ENCODE measurements at places on chromosomes 4 and X.
A peak's percentile ranks its signal among the peaks of the same experiment; 100 is the strongest.

GRCh38 chrX:71252221-71252620 is 1.7 kb downstream of the ZMYM3 start:
- no peak for DNase-seq

- no peak for DNase-seq
Observed at GRCh38 chrX:13569479-13570260, at the start of gene EGFL6. EGFL6 (plus strand) TSS chrX:13569601; CDS start chrX:13569862, 261 bp downstream.

GRCh38 chr4:5050520-5051277 is 581 bp upstream of the STK32B start:
- DNase-seq = no peak

DNA sequence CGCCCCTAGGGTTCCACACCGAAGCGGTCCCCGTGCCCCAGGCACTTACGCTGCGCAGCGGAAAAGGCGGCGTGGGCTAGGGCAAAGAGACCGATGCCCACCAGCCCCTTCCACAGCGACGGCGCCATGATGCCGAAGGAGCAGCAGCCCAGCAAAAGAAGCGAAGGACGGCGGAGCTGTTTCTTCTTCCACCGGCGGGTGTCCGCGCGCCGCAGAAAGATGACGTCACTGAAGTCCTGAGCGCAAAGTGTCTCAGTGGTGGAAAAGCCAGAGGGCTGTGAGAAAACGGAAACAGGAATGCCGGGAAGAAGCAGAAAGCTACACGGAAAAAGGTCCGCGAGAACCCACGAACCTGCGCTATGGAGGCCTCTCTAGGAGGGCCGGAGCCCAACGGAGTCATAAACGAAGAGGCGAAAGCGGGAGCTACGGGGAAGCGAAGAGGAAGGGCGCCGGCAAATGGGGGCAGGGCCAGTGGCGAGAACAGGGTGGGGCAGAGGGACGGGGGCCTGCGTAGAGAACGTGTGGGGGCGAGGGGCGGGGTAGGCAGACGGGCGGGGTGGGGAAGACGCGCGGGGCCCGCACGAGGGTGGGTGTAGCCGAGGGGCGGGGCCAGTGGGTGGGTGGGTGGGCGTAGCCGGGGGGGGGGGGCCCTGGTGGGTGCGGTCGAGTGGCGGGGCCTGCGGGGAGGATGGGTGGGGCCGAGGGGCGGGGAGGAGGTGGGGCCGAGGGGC is at the start of gene MMGT1:
TSS of gene MMGT1 (minus strand) at position 441 of the 731 bp plus-strand sequence. CDS start at position 128, 313 bp downstream.
- peak; percentile 74 for DNase-seq

DNA sequence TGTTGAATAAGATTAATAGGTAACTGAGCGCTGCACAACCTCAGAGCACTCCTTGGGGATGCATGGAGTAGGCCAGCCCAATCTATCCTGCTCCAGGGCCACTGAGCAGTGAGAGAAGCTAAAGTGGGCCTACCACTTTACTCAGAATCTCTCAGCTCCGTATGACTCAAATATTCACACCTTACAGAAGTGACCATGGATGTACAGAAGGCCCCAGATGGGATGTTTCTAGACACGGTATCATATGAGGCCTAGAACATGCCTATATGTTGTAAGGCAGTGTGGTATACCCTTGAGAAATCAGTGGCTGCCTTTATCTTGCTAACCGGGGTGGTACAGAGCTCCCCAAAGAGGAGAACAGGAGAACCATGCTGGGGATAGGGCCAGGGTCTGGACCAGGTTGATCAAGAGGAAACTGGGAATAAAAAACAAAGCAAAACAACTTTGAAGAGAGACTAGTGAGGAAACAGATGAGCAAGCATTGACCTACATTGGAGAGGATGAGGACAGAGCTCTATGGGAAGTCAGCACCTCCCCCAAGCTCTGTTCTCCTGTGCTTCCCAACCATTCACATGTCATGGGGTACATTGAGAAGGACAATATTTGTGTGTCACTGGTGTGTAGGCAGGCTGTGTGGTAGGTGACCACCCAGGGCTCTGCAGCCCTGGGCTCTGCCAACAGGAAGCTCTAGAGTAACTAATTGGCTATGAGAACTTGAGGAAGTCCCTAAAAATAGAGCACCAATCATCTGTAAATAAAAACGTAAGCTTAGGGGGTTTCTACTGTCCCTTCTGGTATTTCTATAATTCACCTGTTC is 31.4 kb downstream of the HOPX start:
- DNase-seq = no peak

DNA sequence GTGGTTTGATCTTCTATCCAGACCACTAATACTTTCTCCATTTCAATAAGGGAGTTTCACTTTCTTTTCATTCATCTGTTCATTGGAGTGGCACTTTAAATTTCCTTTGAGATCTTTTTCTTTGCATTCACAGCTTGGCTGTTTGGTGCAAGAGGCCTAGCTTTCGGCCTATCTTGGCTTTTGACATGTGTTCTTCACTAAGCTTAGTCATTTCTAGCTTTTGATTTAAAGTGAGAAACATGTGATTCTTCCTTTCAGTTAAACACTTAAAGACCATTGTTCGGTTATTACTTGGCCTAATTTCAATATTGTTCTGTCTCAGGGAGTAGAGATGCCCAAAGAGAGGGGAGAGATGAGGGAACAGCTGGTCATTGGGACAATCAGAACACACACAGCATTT is 24.3 kb downstream of the CXCL13 start:
- DNase-seq = no peak

GRCh38 chr4:77600521-77601451 is 4.8 kb upstream of the CXCL13 start:
- no peak for DNase-seq

DNA sequence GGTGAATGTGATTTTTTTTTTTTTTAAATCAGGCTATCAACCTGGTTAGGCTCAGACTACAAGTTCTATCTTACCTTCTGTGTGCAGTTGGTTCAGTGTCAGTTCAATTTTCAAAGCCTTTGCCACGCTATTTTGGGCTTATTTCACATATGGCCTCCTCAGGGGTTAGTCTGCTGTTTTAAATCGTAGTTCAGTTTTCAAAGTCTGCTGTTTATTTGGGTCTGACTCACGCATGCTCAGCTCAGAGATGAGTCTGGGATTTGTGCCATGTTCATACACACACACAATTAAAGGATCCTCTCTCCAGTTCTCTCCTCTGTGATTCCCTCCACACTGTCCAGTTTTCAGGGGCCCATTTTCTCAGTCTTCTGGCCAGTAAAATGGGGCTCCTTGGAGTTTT is 32.3 kb upstream of the ZFX start:
- no peak for DNase-seq

DNA sequence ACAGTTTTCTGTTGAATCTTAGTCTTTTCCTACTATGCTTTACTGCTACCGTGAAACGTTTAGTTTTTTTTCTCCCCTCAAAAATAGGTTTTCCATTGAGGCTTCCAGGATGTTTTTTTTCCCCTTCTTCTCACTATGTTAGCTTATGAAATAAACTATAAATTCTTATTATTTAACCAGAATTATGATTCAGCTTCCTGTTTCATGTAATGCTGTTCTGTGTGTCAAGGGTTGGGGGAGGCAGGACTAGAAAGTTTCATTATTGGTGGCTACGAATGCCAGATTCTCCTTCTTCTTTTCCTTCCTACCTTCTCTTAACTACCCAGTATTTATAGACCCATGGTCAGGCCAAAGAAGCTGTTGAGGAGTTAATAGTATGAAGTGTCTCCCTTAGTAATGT is 11.8 kb downstream of the CLCN5 start:
- DNase-seq = no peak

DNA sequence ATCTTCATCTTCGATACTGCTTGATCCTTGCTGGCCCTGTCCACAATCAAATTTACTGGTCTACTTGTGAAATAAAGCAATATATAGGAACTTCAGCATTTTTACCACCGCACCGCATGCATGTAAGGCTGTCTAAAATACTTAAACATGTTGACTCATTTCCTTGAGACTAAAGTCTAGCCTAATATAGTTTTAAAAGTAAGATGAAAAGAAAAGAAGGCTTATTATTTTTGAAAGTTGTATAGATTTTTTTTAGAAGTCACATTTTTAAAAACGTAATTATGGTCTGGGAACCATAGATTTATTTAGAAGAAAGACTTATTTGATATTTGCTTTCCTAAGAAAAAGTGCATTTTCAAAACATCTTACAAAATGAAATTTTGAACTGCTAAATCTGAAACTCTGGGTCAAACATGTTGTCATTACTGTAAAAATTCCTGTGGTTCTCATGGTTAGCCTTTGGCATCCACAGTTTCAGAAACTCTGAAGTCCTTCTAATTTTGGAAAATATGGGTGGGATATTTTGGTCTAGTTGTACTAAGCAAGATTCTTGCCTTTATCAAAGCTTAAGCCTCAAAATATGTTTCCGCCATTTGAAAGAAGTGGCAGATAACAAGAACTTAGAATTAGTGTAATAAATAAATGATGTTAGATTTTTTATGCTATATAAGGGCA is 423.5 kb upstream of the CTSO start:
- DNase-seq = no peak

GRCh38 chrX:31124536-31124935 is 52.7 kb upstream of the FTHL17 start:
- no peak for DNase-seq

DNA sequence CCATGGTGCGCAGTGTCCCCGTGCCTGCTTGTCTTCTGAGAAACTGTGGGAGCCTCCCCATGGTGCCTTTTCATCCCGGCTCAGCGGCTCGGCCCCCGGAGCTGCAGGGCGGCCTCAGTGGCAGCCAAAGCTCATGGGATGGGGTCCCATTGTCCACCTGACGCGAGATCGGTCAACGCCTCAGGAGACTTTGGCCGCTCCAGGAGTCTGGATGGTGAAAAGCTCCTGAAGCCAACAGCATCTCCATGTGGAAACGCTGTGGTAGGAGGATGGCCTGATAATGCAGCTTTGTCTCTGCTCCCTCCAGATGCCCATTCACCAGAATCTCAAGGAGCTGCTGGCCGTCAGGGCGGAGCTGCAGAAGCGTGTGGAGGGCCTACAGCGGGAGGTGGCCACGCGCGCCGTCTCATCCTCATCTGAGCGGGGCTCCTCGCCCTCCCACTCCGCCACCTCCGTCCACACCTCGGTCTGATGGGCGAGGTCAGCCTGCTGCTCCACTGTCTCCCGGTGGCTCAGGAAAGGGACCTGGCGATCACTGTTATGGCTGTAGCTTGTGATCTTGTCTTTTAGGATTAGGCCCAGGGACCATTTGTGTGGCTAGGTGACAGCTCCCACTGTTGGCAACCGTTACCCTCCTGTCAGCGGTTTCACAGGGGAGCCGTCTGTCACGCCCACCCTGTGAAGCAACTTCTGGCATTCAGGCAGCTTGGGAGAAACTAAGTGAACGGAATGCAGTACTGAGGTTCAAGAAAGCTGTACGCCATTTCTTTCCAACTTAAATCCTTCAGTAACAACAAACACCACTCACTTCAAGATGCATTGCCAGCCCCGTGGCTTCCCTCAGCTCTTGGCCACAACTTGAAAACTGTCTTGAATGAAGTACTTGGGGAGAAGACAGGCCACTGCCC is 69.3 kb downstream of the MTMR1 start:
- no peak for DNase-seq

- DNase-seq = no peak
Observed at GRCh38 chrX:133981924-133982323, 3.5 kb downstream of the GPC3 start.

DNA sequence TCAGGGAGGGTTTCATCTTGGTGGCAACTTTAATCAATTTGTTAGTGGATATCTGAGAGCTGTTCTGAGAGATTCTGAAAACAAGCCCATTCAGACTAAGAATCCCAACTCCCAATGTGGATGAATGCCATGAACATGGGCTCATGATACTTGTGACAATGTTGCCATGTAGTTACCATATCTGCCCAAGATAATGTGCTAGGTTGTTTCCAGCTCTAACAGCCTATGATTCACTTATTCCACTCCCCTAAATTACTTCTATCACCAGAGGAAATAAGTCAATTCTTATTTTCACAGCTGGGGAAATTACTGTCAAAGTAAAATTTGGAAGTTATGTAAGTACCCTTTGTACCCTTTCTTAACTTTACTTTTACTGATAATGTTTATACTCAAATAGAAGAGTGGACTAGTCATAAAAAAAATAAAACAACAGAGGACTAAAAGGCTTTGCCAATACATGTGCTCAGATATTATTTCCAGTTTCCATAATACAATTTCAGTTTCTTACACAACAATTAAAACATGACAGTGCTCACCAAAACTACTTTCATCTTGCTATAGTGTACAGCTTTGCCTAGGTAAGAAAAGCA is 1101.7 kb upstream of the INTU start:
- DNase-seq = no peak

GRCh38 chr4:1597021-1597931 is 86.8 kb downstream of the FAM53A start:
- no peak for DNase-seq

GRCh38 chr4:7902101-7902553 is 37.5 kb downstream of the AFAP1 start:
- DNase-seq = no peak

DNA sequence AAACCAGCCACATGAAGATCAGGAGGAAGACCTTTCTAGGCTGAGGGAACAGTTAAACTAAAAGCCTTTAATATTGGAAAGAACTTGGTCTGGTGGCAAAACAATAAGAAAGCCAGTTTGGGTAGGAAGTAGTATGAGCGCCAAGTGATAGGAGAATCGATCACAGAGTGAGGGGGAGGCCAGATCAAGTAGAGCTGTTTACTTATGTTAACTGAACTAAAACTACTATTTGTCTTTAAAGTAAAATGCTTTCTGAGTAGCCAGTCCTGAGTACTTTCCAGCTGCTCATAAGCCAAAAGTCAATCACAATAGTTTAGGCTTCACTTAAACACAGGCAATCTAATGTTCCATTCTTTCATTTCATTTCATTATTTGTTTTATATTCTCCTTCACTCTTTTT is 62.8 kb upstream of the RPA4 start:
- DNase-seq = no peak

DNA sequence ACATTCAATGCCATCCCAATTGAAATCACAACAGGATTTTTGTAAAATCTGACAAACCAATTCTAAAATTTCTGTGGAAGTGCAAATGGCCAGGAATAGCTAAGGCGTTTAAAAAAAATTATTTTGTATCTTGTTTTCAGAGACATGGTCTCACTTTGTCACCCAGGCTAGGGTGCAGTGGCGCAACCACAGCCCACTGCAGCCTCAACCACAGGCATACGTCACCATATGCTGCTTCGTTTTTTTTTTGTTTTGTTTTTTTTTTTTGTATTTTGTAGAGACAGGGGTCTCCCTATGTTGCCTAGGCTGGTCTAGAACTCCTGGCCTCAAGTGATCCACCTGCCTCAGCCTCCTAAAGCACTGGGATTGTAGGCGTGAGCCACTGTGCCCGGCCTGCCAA is 24.5 kb downstream of the ZNF41 start:
- no peak for DNase-seq

GRCh38 chr4:24999392-25000089 is 31.2 kb downstream of the LGI2 start:
- no peak for DNase-seq

- DNase-seq = no peak
Observed at GRCh38 chrX:20378233-20378920, 111.7 kb upstream of the RPS6KA3 start.

GRCh38 chrX:10146346-10146745 is 10.4 kb upstream of the CLCN4 start:
- DNase-seq = no peak

All from T-helper 17 cell (primary cell).